ENCODE measurements at places on chromosomes 5 and 9. TPM values are rescaled to one million over a fixed set of nuclear protein-coding genes. Genes with fewer than 3 reads are reported as not detected.
A peak's percentile ranks its signal among the peaks of the same experiment; 100 is the strongest.

CAVIN4 gene
- total RNA-seq = 0.16 TPM

GDF9 gene
- total RNA-seq = 0.44 TPM

SLC27A6 gene
- total RNA-seq = 0.48 TPM

DNA sequence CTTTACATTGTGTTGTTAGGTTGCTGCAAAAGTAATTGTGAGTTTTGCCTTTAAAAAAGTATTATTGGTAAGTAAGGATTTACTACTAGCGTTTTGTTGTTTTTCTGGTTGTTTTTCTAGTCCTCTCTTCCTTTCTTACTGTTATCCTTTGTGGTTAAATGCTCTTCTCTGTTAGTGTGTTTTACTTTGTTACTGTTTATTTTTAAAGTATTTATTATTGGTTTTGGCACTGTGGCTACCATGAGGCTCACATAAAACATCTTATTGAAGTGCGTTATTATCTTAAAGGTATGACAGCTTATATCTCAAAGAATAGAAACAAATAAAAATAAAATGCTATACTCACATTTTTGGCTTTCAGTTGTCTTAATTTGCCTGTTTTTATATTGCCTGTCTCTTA lies 17.6 kb downstream of the DMXL1 start:
- DNase-seq = no peak

DNA sequence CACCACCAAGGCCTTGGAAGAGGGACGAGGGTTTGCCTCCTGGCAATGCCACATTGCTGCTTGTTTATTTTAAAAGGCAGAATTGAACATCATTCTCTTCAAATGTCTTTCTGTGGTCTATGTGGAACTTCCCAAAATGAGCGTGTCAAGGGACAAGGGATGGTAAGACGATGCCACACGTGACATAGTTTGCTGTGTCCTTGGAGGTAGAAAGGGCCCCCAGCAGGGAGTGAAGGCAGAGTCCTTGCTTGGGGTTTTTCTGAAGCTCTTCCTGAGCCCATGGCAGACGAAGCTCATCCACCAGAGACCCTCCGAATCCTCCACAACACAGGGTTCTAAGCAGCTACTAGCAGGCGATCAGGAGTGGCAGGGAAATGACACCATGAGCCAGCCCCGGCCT lies 28.3 kb downstream of the PRRX2 start:
- DNase-seq = no peak

- no peak for DNase-seq
Measured at GRCh38 chr5:173340451-173340850, 12.2 kb upstream of the STC2 start.

DNA sequence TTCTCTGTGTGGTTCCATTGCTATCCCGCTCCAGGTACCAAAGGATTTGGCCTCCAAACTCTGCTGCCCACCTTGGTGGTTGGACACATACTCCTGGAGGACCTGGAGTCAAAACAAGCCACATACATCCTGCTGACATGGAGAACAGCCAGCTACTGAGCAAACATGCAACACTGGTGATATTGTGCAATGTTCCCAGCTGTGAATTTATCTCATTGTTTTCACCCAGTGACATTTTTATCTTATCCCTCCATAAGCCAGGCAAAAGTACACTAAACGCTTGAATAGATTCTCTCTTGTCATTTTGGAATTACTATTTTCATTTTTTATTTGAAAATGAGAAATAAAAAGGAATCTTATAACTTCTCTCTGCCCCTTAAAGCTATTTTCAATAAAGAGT lies 11.1 kb upstream of the CTSL start:
- no peak for DNase-seq

GRCh38 chr9:134585021-134585561 lies 56.5 kb upstream of the COL5A1 start:
- DNase-seq = peak; percentile 49

NEK6 gene
- 17.8 TPM for total RNA-seq

GRCh38 chr5:168413062-168413461 lies 73.2 kb upstream of the RARS1 start:
- DNase-seq = no peak

SOX30 gene
- not detected for total RNA-seq

- no peak for DNase-seq
Measured at GRCh38 chr5:153318556-153318955, 171.9 kb upstream of the GRIA1 start.

DNA sequence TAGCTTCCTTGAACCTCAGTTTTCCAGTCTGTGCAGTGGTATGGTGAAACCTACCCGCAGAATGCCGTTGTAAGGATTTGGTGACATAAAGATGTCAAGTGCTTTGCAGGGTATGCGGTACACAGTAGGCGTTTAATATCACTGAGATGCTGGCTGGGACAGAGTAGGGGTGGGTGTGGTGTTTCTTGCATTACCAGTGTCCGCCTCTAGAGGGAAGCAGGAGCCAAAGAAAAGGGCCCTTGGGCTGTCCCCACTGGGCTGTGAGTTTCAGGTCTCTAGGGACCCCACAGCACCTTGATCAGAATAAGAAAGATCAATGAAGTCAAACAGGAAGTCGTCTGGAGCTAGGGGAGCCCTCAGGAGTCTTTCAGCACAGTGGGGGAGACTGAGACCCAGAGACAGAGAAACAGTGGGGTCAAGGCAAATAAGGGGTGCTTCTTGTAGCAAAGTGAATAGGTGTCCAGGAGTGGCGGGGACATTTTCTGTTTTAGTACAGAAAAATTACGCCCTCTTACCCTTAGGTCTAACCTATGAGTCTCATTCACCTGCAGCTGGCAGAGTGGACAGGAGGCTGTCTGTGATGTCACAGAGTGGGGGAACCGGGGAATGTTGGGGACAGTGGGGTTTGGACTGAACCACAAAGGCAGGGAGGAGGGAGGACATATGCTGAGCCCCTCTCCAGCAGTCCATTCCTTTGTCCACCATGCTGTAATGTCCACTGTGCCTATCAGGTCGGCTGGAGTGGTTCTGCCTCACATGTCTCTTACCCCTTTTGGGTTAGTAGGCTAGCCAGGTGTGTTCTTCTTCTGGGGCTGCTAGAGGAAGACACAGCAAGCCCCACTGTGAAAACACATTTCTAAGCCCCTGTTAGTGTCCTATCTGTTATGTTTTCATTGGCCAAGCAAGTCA lies 4.7 kb upstream of the TEX53 start:
- no peak for DNase-seq

PCDHGC3 gene
- 35.1 TPM for total RNA-seq

DNA sequence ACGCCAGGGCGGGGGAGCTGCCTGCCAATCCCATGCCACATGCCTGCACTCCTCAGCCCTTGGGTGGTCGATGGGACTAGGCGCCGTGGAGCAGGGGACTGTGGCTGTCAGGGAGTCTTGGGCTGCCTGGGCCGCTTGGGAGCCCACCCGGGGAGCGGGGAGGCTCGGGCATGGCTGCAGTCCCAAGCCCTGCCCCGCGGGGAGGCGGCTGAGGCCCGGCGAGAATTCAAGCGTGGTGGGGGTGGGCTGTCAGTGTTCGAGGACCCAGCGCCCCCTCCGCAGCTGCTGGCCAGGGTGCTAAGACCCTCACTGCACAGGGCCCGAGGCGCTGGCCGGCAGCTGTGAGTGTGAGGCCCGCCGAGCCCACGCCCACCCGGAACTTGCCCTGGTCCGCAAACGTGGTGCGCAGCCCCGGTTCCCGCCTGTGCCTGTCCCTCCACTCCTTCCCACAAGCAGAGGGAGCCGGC lies 83.2 kb upstream of the DMRTA1 start:
- no peak for DNase-seq

DNA sequence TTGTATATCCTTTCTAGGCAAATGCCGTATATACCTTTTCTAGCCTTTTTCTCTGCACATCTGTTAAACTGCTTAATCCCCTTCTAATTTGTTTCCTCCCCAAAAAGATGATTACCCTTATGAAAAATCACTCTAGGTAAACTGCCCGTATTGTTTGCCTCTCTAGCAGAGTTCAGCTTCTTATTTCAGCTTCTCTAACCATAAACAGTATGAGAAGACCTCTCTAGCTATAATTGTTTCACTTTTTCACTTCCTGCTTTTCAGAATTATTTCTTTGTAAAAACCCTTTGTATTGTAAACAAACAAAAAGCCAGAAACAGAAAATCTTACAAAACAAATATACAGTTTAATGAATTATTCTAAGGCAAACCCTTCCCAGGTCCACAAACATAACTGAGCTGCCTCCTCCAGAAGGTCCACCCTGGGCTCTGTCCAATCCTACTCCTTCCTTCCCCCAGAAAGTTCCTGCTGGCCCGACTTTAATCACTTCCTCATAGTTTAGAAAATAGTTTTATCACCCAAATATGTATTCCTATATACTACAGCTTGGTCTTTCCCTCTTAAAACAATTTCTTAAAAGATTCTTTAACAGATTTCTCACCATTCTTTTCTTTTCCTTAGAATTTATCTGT lies 158.1 kb downstream of the FGF1 start:
- DNase-seq = no peak

- DNase-seq = no peak
Measured at GRCh38 chr9:74653410-74654080, 156.4 kb downstream of the RORB start.

- DNase-seq = no peak
Measured at GRCh38 chr5:137365126-137365865, 133.8 kb downstream of the SPOCK1 start.

- DNase-seq = peak; percentile 46
Measured at GRCh38 chr9:130172161-130172857, at the start of gene NCS1. NCS1 (plus strand) TSS chr9:130172404; CDS start chr9:130172664, 260 bp downstream.

DNA sequence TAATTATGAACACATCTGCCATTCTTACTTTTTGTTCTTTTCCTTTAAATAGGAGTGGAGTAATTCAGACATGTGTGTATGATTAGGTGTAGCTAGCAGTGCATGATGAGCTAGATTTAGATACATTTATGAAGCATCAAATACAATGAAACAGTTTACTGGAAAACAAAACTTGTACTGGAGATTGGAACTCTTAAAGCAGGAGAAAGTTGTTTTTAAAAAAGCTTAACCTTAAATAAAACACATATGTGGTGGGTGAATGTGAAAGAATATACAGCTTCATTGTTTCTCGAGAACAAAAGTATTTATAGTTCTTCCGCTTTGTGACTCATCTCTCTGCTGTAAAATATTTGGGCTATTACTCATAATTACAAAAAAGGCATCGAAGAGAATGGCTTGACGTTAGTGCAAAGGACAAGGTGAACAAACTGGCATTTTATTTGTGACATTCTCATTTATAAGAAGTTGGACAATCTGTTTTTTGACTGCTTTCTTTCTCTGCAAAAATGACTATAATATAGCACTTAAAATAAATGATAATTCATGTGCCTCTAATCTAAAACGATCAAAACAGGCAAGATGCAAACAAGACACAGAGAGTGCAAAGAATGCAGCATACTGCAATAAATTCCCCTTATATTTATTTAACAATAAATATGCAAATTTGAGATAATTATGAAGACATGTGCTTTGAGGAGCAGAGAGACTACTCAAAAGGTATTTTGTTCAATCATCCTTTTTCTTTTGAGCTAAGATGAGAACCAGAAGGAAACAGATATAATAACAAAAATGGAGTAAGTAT lies 478.8 kb downstream of the CETN3 start:
- no peak for DNase-seq

PCDHA11 gene
- total RNA-seq = 3.4 TPM

ARSI gene
- total RNA-seq = 1.3 TPM

CRHBP gene
- 5.1 TPM for total RNA-seq

DNA sequence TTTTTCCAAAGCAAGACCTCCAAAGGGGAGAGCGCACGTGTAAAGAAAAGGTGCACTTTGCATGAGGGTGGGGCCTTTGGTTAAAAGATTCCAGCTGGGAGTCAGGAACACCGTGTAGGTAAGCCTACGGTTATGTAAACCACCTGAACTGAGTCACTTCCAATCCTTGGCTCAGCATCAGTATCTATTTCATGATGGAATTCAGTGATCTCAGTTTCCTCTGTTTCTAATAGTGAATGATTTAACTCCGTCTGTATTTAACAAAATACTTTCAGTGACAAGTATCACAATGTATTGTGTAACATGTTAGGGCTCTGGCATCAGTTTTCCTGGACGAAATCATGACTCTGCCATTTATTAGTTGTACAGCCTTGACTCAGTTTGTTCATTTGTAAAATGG lies 1.3 kb upstream of the SVEP1 start:
- no peak for DNase-seq

GAS1 gene
- total RNA-seq = 48.2 TPM

- DNase-seq = no peak
Measured at GRCh38 chr5:82374637-82375036, 96.5 kb upstream of the RPS23 start.

GRCh38 chr9:81118416-81118815 lies 570.9 kb downstream of the TLE1 start:
- DNase-seq = no peak

RORB gene
- total RNA-seq = 0.33 TPM

DNA sequence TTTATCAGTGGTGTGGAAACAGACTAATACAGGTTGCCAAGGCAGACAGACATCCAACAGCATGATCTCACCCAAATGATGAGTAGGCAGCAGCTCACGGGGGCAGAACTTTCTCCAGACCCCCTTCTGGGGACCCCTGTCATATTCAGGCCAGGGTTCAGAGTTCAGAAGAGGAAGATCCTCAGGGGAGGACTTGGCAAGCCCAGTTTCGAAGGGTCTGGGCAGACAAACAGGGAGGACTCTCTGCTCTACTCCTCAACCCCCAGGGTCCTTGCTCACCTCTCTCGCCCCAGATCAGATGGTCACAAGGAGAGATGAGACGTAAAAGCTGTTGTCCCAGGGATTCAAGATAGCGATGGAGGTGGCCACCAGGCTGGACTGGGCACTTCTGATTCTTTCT lies 215.1 kb upstream of the MVB12B start:
- DNase-seq = no peak

GRCh38 chr9:14312719-14313377 lies 1.1 kb downstream of the NFIB start:
- DNase-seq = peak; percentile 58

DNA sequence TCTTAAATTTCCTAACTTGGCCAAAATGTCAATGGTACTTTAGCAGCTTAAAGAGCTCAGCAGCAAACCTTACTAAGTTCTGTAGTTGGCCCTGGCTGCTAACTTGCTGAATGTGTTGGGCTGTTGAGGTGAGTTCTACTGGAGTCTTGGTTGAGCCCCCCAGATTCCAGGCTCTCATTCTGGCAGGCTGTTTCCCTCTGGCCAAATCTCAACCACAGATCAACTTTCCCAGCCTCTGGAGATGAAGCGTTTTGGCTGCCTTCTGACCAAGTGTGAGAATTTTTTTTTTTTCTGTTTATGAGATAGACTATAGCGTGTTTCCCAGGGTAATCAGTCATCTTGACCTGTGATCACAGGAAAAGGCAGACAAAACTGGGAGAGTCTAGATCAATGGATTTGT lies 343.7 kb downstream of the EBF1 start:
- DNase-seq = no peak

DNA sequence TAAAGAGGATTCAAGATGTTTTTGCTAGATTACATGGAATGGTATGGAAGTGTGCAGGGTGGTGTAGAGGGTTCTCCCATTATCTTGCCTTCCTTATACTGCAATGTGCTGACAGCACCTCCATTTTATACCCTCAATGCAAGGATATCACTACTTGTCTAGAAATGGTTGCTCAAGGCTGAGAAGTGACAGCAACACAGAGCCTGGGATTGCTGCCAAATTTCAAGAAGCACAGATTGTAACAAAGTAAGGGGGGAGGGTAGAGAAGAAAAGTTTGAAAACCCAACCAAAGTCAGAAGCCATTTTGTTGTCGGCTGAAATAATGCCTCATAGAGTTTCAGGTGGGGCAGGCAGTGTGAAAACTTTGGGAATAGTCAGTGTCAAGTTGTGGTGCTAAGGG lies 29.8 kb downstream of the PCDHAC2 start:
- no peak for DNase-seq

All from breast epithelium (tissue), 4 donors.